KG1 (cell line): ENCODE measurements at places on chromosomes 7 and 10.

DNA sequence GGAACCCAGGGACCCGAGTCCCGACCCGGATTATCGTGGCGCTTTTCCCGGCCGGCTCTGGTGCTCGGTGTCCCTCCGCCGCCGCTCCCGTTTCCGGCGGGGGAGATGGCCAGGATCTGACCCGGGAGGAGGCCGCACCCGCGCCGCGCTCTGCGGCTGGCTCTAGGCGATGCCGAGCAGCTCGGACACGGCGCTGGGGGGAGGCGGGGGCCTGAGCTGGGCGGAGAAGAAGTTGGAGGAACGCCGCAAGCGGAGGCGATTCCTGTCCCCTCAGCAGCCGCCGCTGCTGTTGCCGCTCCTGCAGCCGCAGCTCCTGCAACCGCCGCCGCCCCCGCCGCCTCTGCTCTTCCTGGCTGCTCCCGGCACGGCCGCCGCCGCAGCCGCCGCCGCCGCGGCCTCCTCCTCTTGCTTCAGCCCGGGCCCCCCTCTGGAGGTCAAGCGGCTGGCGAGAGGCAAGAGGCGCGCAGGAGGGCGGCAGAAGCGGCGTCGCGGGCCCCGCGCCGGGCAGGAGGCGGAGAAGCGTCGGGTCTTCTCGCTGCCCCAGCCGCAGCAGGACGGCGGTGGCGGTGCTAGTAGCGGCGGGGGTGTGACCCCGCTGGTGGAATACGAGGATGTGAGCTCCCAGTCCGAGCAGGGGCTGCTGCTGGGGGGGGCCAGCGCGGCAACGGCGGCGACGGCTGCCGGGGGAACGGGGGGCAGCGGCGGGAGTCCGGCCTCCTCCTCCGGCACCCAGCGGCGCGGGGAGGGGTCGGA is 593 bp downstream of the CDK13 start:
- DNase-seq: no peak

DNA sequence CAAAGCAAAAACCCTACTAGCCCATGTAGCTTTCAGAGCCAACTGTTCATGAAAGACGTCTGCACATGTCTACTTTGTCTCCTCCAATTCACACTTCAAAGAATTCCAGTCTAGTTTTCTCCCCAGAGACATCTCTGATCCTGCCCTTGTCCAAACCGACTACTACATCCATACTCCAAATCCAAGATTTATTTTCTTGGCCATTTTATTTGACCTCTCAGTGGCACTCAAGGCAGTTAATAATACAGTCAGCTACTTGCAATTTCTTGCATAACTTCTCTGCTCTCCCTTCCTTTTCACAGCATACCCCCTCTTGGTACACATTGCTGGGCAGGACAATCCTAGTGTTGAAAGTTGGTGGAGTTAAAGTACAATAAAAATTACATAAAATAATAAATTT is 170.9 kb upstream of the INHBA start:
- no peak for DNase-seq

- DNase-seq: peak; percentile 53
These were observed 91.8 kb downstream of the SH3PXD2A start for GRCh38 chr10:103763374-103764202.

DNA sequence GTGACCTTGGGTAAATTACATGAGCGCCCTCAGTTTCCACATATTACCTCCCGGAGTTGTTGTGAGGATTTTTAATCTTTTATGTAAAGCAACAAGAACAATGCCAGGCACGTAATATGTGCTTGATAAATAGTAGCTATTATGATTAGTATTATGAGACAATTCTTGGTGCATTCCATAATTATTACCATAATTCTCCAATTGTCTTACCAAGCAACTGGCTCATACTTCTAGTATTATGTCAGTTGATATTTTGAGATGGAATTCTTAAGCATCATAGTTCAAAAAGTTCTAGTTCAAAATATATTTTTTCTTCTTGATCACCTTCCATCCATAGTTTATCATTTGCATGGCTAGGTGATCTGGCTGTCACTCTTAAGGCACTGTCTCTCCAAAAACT is 259.0 kb downstream of the BBS9 start:
- DNase-seq: no peak

GRCh38 chr10:77027576-77027975 is 610.0 kb downstream of the KCNMA1 start:
- no peak for DNase-seq
